Activated naive CD4-positive, alpha-beta T cell treated with anti-CD3 and anti-CD28 coated beads for 36 hours (primary cell): ENCODE measurements at places on chromosomes 1 and 21. TPM values are rescaled to one million over a fixed set of nuclear protein-coding genes. Genes with fewer than 3 reads are reported as not detected.

- peaks cover 5% of the 10 kb centered on the region for H3K27me3 ChIP-seq
- H3K4me1 ChIP-seq = no peaks in the 10 kb centered on the region
- no peak overlapping the region for H3K27ac ChIP-seq
- H3K36me3 ChIP-seq = no peaks in the 10 kb centered on the region
Measured at GRCh38 chr1:33206340-33206739, 24.5 kb upstream of the TRIM62 start.

- H3K36me3 ChIP-seq = peaks cover 71% of the 10 kb centered on the region
- H3K27me3 ChIP-seq = no peaks in the 10 kb centered on the region
- H3K4me3 ChIP-seq = peak overlapping the region; percentile 76
- H3K4me1 ChIP-seq = peaks cover 97% of the 10 kb centered on the region
Measured at GRCh38 chr1:206578978-206579374, 33.3 kb downstream of the EIF2D start.

DNA sequence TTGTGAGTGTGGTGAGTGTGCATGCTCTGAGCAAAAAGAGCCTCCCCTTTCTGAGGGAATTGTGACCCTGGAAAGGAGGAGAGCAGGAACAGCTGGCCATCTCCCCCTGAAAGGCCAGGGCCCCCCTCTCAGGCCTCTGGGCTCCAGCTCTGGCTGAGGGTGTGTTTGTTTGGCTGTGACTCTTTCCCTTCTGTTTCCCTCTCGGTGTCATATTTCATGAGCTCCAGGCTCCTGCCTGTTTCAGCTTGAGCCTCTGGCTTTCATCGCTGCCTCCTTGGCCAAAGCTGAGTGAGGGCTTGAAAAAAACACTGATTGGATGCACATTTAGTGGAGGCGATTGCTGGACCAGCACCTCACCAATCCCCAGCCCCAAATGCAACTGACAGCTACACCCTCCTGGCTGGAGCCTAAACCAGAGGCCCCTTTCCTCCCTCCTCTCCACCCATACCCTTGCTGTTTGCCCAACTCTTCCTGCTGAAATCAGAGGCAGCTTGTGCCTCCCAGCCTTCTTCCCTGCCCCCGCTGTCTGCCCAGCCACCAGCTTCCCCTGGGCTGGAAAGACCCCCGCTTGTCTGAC lies 64.1 kb downstream of the DDR2 start:
- no peaks in the 10 kb centered on the region for H3K36me3 ChIP-seq
- no peaks in the 10 kb centered on the region for H3K4me1 ChIP-seq
- H3K4me3 ChIP-seq = no peak overlapping the region
- no peak overlapping the region for H3K27ac ChIP-seq
- H3K27me3 ChIP-seq = peaks cover 9% of the 10 kb centered on the region
- DNase-seq = no peak

DNA sequence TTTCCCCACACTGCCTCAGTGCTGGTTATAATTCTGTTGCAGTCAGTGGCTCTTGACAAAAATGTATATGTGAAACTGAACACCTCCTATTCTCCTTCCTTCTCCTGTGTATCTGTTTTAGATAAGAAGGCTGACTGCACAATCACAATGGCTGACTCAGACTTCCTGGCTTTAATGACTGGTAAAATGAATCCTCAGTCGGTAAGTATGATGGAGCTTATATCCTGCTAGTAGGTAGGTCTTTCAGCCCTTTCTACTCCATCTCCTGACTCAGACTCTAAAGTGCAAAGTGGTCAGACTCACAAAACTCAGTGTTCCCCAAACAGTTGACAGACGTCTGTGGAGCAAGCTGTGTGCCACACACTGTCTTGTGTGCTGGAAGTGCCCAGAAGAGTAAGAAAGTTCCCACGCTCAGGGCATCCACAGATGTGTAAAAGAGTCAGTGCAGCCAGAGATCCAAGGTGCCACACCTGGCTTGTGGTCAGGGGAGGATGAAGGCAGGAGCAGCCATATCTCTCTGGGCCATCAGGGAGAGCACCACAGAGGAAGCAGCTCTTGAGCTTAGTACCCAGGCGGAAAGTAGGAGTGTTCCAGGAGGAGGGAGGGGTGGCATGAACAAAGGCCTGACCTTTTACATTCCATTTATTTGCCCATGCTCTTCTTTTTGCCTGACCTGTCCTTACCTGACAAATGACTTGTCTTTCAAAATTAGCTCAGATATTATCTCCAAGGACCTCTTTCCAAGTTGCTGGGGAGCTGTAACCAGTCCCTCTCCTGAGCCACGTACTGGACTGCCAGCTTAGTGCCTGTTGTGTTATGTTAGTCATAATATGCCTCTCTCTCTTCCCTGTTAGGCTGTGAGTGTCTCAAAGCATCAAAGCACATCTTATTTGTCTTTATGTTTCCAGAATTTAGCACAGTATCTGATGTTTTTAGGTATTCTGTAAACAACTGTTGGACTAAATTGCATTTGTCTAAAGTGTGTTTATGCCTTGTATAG lies 14.0 kb upstream of the PODN start:
- peak overlapping the region; percentile 32 for H3K27ac ChIP-seq
- no peak overlapping the region for H3K4me3 ChIP-seq
- H3K27me3 ChIP-seq = no peaks in the 10 kb centered on the region
- H3K36me3 ChIP-seq = peaks cover 16% of the 10 kb centered on the region
- peak; percentile 43 for DNase-seq

GRCh38 chr1:184298440-184299405 lies 88.1 kb upstream of the C1orf21 start:
- H3K4me3 ChIP-seq = no peak overlapping the region
- H3K4me1 ChIP-seq = no peaks in the 10 kb centered on the region
- no peak for DNase-seq

- H3K4me3 ChIP-seq = no peak overlapping the region
- no peaks in the 10 kb centered on the region for H3K36me3 ChIP-seq
- DNase-seq = no peak
- no peaks in the 10 kb centered on the region for H3K4me1 ChIP-seq
- no peaks in the 10 kb centered on the region for H3K27me3 ChIP-seq
Measured at GRCh38 chr1:238779716-238780115, 606.7 kb upstream of the CHRM3 start.

GRCh38 chr1:202116287-202116686 lies 6.4 kb upstream of the GPR37L1 start:
- H3K4me1 ChIP-seq = peaks cover 8% of the 10 kb centered on the region
- no peaks in the 10 kb centered on the region for H3K36me3 ChIP-seq

DNA sequence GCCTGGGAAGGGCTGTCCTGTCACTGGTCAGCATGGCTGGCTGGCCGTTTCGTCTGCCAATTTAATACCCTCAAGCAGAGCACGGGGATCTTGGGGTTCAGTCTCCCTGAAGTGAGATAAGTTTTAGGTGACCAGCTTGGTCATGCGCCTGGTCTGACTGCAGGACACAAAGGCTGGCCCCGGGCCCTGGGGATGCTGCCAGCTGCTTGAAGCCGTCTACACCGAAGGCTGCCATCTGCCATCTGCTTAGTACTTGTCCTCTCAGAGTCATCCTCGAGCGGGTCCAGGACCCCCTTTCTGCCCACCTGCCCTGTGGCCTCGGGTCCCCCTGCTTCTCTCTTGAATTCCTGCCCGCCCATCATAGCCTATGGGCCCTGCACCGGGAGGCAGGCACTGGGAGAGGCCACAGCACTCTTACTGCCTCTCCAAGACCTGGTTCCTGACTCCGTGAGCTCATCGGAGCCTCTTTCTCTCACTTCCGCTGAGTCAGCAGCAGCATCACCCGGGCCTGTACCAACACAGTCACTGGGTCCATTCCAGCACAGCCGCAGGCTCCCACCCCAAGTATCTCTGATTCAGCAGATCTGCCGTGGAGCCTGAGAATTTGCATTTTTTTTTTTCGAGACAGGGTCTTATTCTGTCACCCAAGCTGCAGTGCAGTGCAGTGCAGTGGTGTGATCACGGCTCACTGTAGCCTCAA lies 7.0 kb downstream of the FBLIM1 start:
- no peak overlapping the region for H3K4me3 ChIP-seq
- H3K4me1 ChIP-seq = no peaks in the 10 kb centered on the region
- DNase-seq = no peak

GRCh38 chr1:206663832-206664652 lies 20.7 kb upstream of the MAPKAPK2 start:
- no peaks in the 10 kb centered on the region for H3K36me3 ChIP-seq
- DNase-seq = peak; percentile 87
- peak overlapping the region; percentile 10 for H3K4me3 ChIP-seq
- H3K27me3 ChIP-seq = peaks cover 18% of the 10 kb centered on the region
- no peak overlapping the region for H3K27ac ChIP-seq
- H3K4me1 ChIP-seq = peaks cover 38% of the 10 kb centered on the region

GRCh38 chr1:5751833-5752745 lies 240.1 kb downstream of the NPHP4 start:
- no peaks in the 10 kb centered on the region for H3K36me3 ChIP-seq
- H3K27ac ChIP-seq = no peak overlapping the region
- no peak overlapping the region for H3K4me3 ChIP-seq
- H3K4me1 ChIP-seq = no peaks in the 10 kb centered on the region

- no peaks in the 10 kb centered on the region for H3K27me3 ChIP-seq
- peaks cover 49% of the 10 kb centered on the region for H3K36me3 ChIP-seq
- peak overlapping the region; percentile 9 for H3K4me3 ChIP-seq
- H3K4me1 ChIP-seq = peaks cover 53% of the 10 kb centered on the region
- peak; percentile 78 for DNase-seq
Measured at GRCh38 chr1:19074361-19074901, 118.0 kb upstream of the IFFO2 start.

- H3K36me3 ChIP-seq = no peaks in the 10 kb centered on the region
- no peak for DNase-seq
- H3K4me3 ChIP-seq = no peak overlapping the region
- H3K4me1 ChIP-seq = no peaks in the 10 kb centered on the region
Measured at GRCh38 chr1:201354151-201354900, 23.2 kb downstream of the TNNT2 start.

DNA sequence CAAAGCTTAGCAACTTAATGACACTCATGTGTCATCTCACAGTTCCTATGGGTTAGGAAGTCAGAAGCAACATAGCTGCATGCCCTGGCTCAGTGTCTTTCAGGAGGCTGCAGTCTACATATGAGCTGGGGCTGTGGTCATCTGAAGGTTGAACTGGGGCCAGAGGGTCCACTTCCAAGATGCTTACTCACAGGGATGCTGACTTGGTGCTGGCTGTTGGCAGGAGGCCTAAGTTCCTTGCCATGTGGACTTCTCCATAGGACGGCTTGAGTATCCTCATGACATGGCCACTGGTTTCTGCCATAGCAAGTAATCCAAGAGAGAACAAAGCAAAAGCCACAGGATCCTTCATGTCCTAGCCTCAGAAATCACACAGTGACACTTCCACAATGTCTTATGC lies 12.1 kb upstream of the FAM43B start:
- H3K4me3 ChIP-seq = no peak overlapping the region
- no peaks in the 10 kb centered on the region for H3K36me3 ChIP-seq
- no peak for DNase-seq
- no peak overlapping the region for H3K27ac ChIP-seq
- peaks cover 13% of the 10 kb centered on the region for H3K27me3 ChIP-seq
- H3K4me1 ChIP-seq = no peaks in the 10 kb centered on the region

The IQGAP3 gene
- total RNA-seq = 10.6 TPM

The KRTAP20-1 gene
- not detected for total RNA-seq

The INSRR gene
- total RNA-seq = not detected

The SGIP1 gene
- total RNA-seq = 0.07 TPM

The POU3F1 gene
- total RNA-seq = not detected

The CFAP107 gene
- not detected for total RNA-seq
